ENCODE measurements at places on chromosomes 11 and 22.

- no peak for DNase-seq
Observed at GRCh38 chr11:73542175-73542574, 55.7 kb downstream of the FAM168A start.

DNA sequence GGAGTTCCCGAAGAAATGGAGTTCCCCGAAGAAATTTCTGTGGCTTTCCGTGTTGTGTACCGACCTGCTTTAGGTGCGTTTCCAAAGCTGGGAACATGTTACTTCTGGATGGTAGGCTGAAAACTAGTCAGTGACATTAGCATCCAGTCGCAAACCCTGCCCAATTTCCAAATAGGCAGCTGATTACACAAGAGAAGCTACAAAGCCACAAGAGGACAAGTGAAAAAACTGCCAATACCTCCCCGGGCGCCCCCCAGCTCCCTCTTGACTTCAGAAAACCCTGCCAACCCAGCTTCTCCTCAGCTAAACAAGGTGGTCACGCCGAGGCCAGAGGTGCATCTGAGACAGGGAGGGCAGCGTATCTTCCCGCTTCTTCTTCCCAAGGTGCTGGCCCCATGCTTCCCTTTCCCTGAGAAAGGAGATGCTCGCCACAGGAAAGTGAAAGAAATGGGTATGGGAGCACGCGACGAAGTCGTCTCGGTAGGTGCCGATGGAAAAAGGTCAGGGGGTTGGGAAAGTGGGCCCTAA, 551 bp downstream of the AGBL2 start:
- no peak for DNase-seq

DNA sequence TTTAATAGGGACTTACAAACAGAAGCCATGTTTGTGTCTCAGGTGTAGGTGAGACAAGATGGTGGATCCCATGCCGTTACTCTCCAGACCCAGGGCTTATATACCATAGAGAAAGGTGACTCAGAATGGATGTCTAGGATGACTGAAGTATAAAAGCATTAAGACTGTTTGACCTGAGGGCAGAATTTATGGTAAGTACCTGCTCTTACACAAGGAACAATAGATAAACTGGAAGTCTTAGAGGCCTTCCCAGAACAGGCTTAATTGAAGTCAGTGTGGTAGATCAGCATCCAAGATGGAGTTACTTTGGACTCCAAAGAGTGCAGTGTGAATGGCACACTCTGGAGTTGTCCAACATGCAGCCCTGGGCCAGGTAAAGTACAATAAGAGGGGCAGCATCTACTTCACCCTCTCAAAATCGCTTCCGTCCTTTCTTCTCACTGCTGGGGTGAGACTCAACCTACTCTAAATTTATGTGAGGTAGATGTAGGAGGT, 387.0 kb upstream of the DDI1 start:
- no peak for DNase-seq

GRCh38 chr11:90176069-90176468, 41.6 kb downstream of the NAALAD2 start:
- no peak for DNase-seq

DNA sequence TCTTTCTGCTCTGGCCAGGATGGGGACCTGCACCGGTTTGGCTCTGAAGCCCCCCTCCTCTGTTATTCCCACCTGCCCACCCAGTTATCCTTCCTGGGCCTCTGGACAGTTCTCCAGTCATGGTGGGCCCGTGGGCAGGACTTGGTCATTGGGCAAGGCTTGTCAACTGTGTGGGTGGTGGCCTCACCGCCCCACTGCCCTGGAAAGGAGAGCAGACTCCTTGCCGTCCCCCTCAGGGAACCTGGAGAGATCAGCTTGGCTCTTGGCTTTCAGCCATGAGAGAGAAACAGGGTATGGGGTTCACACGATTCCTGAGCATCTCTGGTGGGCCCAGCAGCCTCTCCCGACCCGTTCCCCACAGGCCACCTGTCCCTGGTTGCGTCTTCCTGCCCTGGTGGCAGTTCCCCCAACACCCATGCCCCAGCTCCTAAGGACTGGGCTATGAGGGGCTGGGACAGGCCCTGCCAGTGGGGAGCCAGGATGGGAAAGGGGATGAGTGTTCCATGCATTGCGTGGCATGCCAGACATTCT, 92.3 kb downstream of the MORC2 start:
- DNase-seq: no peak

- no peak for DNase-seq
Observed at GRCh38 chr22:46052331-46052771, 75.4 kb upstream of the WNT7B start.

DNA sequence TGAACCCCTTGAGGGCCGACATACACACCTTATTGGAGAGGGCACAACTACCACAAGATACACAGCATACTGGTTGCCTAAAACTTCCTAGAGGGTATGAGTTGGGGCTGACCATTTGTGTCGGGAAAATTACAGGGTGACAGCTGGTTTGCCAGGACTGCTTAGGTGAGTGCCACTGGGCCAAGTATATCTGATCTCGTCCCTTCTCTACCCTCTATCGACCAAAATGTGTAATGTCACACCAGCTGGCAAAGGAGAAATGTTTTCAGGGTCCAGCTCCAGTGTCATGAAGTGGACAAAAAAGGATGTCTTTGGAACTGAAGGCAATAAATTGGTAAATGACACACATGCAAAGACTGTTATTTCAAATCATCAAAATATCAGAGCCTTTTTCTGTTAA, 126.1 kb downstream of the PGR start:
- peak; percentile 58 for DNase-seq
